Peyer's patch (tissue), 4 donors: ENCODE measurements at places on chromosomes 5 and 9. TPM values are rescaled to one million over a fixed set of nuclear protein-coding genes. Genes with fewer than 3 reads are reported as not detected.

Gene FST
- 3.5 TPM for total RNA-seq

Gene FAM120AOS
- total RNA-seq: 29.7 TPM

Gene PHF19
- total RNA-seq: 13.5 TPM

Gene BHMT2
- 10.7 TPM for total RNA-seq

Gene ZNF354B
- 24.8 TPM for total RNA-seq

Gene FAM151B
- total RNA-seq: 1.1 TPM

Gene OR1J4
- total RNA-seq: not detected

Gene SPATA31A3
- total RNA-seq: not detected

DNA sequence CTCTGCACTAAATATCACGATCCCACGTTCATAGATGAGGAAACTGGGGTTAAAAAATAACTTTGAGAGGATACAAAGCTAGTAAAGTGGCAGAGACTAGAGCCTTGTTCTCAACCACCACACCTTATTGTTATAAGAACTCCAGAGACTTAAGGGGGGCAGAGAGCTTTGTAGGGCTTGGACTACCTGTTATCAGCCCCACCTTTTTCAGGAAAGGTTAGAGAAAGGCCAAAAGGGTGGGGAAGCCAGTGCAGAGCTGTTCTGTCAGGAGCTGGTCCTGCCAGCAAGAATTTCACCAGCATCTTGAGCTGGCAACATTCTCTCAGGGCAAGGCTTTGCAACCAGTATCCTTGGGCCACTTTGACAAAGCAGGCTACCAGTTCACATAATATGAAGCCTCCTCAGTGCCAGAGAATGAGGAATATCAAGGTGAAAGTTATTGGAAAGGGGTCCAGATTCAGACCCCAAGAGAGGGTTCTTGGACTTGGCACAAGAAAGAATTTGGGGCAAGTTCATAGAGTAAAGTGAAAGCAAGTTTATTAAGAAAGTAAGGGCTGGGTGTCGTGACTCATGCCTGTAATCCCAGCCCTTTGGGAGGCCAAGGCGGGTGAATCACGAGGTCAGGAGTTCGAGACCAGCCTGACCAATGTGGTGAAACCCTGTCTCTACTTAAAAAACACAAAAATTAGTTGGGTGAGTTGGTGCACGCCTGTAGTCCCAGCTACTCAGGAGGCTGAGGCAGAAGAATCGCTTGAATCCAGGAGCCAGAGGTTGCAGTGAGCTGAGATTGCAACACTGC lies 66.2 kb upstream of the CLINT1 start:
- peaks cover 14% of the 10 kb centered on the region for H3K4me1 ChIP-seq
- H3K36me3 ChIP-seq: no peaks in the 10 kb centered on the region
- H3K4me3 ChIP-seq: no peak overlapping the region
- no peaks in the 10 kb centered on the region for H3K27me3 ChIP-seq
- DNase-seq: no peak

DNA sequence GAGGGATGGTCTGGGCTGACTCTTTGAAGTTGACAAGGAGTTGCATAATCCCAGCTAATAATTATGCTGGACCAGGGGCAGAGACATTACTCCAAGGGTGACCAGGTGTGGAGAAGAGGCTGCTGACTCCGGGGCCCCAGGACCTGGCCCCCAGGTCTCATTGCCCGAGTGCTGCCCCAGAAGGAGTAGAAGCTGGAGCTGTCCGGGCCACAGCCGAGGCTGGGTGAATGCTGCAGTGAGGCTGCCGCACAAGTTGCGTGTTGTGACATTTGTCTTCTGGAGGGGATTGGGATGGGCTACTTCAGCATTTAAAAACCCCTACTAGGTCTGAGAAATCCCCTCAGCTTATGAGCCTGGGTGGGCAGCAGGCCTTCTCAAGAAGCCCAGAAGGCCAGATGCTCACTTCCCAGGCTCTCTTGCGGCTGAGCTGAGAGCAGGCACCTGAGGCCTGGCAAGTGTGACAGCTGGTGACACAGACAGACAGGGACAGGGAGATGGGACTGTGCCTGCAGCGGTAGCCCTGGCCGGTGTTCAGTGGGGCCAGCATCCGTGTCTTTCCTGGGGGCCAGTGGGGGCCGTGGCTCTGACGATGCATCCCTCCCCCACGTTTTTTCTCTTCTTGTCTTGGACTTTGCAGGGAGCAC lies 122.8 kb downstream of the KCNIP1 start:
- no peak overlapping the region for H3K27ac ChIP-seq
- no peaks in the 10 kb centered on the region for H3K36me3 ChIP-seq
- no peak overlapping the region for H3K4me3 ChIP-seq
- DNase-seq: no peak
- H3K4me1 ChIP-seq: no peaks in the 10 kb centered on the region

DNA sequence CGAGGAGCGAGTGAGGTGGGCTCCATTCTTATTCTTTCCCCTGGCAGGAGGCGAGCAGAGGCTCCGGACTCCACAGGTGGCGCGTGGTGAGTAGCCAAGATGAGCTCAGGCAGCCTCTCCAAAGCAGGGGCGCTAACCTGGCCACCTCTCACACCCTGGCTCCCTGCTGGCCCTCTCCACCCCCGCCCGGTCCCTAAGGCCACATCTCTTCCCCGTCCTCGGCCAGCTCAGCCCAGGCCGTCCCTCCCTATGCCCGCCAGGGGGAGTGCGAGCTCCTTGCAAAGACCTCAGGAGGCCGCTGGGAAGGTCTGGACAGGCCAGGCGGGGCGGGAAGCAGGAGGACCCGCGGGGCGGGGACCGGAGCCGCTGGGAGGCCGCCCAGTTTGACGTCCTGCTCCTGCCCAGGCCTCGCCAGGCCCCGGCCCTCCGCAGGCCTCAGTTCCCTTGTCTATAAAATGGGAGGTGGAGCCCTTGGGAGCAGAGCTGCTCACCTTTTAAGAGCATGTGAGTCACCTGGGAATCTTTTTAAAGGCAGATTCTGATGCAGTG lies 46.3 kb upstream of the GGTA1 start:
- no peaks in the 10 kb centered on the region for H3K27me3 ChIP-seq
- no peaks in the 10 kb centered on the region for H3K36me3 ChIP-seq
- peaks cover 6% of the 10 kb centered on the region for H3K4me1 ChIP-seq
- DNase-seq: peak; percentile 92

DNA sequence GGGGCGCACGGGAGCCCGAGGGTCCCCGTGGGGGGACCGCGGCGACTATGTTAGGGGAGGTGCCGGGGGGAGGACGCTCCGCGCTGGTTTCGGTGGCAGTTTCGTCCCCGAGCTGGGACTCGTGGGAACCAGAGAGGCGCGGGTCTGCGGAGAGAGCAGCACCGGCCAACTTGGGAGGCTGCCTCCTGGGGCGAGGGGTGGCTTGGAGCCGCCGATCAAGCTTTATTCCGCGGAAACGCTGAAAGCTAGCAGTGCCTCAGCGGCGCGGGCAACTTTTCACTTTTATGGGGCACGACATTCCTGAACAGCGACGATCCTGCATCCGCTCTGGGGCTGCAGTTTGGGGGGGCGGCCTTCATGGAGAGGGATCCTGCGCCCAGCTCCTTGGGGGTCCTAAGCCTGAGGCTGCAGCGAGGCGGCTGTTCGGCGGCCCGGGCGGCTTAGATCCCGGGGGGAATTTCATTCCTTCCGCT lies 369 bp downstream of the OCLN start:
- peak overlapping the region; percentile 99 for H3K27ac ChIP-seq
- peaks cover 8% of the 10 kb centered on the region for H3K27me3 ChIP-seq
- H3K4me1 ChIP-seq: no peaks in the 10 kb centered on the region
- no peaks in the 10 kb centered on the region for H3K36me3 ChIP-seq
- no peak for DNase-seq
- H3K4me3 ChIP-seq: peak overlapping the region; percentile 58

DNA sequence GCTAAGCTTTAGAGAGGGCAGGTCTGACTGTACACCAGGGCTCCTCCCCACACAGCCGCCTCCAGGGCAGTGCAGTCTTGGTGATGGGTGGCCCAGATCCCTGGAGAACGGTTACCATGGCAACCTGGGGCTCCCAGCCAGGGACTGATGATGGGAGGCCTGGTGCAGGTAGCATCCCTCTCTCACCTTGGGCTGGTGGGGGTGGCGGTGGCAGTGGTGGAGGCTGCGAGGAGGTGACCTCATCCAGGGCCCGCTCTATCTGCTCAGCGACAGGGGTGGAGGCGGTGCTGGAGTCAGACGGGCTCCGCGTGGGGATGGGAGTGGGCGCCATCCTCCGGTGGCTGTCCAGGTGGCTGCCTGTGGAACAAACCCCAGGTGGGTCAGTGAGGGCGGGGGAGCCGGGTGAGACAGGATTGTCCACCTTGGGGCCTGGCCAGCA lies 12.3 kb downstream of the PRR7 start:
- no peak for DNase-seq
- H3K4me3 ChIP-seq: no peak overlapping the region
- no peak overlapping the region for H3K27ac ChIP-seq
- peaks cover 7% of the 10 kb centered on the region for H3K4me1 ChIP-seq
- no peaks in the 10 kb centered on the region for H3K36me3 ChIP-seq
- H3K27me3 ChIP-seq: no peaks in the 10 kb centered on the region

DNA sequence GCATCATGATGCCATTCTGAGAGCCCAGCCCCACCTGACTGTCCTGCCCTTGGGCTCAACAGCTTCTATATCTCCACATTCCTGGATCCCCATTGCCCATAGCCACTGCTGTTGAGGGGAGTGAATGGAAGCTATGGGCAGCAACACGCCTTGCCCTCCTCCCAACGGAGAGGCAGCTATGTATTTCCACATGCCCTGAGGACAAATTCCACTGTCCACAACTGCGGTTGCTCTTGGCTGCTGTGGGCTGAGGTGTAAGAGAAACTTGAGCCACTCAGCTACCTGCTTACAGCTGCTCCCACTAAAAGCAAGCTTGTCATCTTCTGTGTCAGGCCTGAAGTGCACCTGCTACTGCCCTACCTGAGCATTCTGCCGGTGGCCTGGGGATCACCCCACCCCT lies 222.9 kb downstream of the PSAT1 start:
- H3K4me1 ChIP-seq: no peaks in the 10 kb centered on the region
- H3K27me3 ChIP-seq: no peaks in the 10 kb centered on the region
- H3K4me3 ChIP-seq: no peak overlapping the region
- H3K36me3 ChIP-seq: no peaks in the 10 kb centered on the region
- H3K27ac ChIP-seq: no peak overlapping the region
- no peak for DNase-seq

DNA sequence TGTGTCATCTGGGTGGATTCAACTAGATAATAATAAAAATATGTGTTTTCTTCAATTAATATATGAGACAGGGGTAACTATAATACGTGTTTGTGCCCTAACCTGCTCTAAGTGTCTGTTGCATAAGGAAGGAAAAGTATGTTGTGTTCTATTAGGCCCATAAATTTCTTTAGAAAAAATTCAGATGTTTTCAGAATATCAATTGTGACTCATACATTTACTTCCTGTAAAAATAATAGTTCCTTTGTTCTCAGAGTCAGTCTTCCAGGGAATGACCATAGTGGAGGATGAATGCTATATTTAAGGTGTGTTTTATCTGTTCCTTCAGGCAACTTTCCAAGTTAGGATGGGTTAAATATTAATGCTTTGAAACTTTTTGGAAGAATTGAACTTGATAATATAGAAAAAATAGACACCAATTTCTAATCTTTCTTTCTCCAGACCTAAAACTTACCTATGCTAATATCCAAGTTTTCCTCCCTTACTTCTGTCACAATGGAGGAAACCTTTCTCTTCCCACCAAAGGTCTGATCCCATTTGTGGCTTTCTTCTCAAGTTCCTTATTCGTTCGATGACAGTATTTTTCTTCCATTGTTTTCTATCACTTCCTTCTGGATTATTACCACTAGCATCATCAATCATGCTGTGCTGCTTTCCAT lies 49.9 kb downstream of the ISL1 start:
- H3K27me3 ChIP-seq: no peaks in the 10 kb centered on the region
- H3K4me1 ChIP-seq: no peaks in the 10 kb centered on the region
- no peaks in the 10 kb centered on the region for H3K36me3 ChIP-seq

DNA sequence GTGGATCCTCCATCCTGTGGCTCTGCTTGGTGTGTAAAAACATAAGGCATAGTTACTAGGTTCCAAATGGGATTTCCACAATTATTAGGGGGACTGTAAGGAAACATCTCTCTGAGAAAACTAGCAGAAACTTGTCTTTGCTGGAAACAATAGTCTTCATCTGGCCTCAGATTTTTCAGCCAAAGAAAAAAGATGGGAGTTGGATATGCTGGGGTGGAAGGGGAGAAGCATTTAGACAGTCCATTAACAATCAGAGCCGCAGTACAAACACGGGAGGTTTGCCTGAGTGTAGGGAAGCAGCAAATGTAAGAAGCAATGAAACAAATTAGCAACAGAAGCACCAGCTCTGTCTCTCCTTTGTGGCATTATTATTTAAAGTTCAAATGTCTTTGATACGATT lies 402.7 kb upstream of the ZNF608 start:
- H3K4me3 ChIP-seq: no peak overlapping the region
- no peaks in the 10 kb centered on the region for H3K27me3 ChIP-seq
- no peaks in the 10 kb centered on the region for H3K4me1 ChIP-seq
- no peak overlapping the region for H3K27ac ChIP-seq
- DNase-seq: no peak

DNA sequence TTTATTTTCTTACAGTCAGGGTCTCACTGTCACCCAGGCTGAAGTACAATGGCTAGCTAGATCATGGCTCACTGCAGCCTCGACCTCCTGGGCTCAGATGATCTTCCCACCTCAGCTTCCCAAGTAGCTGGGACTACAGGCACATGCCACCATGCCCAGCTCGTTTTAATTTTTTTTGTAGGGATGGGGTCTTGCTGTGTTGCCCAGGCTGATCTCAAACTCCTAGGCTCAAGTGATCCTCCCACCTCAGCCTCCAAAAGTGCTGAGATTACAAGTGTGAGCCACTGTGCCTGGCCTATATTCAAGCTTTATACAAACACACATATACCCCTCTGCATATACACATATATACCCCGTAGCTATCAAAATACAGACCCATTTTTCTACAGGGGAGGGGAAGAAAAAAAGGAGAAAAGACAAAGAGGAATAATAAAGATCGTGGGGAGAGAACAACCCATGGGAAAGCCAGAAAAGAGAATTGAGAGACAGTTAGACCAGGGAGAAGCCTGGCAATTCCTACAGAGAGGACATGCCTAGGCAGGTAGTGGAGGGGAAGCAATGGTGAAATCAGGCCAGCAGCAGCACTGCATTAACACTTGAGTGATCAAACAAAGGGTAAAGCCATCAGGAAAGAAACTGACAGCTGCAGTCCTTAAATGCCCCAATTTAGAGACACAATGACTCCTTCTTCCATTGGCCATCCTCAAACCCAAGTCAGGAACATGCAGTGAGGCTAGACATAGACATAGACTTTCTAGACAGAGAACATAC lies 102.7 kb downstream of the EFNA5 start:
- no peaks in the 10 kb centered on the region for H3K4me1 ChIP-seq
- H3K27me3 ChIP-seq: no peaks in the 10 kb centered on the region
- no peaks in the 10 kb centered on the region for H3K36me3 ChIP-seq
- no peak for DNase-seq

GRCh38 chr9:136441191-136441680 lies 1.6 kb upstream of the INPP5E start:
- DNase-seq: no peak
- no peaks in the 10 kb centered on the region for H3K27me3 ChIP-seq
- peaks cover 21% of the 10 kb centered on the region for H3K4me1 ChIP-seq
- H3K27ac ChIP-seq: no peak overlapping the region
- peaks cover 61% of the 10 kb centered on the region for H3K36me3 ChIP-seq

DNA sequence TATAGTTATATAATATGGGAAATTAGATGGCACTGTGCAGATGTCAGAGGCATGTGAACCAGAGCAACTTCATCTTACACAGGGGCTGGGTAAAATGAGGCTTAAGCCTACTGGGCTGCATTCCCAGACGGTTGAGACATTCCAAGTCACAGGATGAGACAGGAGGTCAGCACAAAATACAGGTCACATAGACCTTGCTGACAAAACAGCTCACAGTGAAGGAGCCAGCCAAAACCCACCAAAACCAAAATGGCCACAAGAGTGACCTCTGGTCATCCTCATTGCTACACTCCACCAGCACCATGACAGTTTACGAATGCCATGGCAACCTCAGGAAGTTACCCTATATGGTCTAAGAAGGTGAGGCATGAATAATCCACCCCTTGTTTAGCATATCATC lies 479.4 kb downstream of the TLR4 start:
- H3K4me1 ChIP-seq: no peaks in the 10 kb centered on the region
- H3K36me3 ChIP-seq: no peaks in the 10 kb centered on the region
- no peak for DNase-seq
